Stimulated activated CD8-positive, alpha-beta memory T cell treated with anti-CD3 and anti-CD28 coated beads, Interleukin-12 subunit alpha, Interleukin-12 subunit beta, amount 100 ng/mL, for 4 hours (primary cell): ENCODE measurements at places on chromosomes 11 and 22.

- no peak for DNase-seq
Observed at GRCh38 chr11:44358713-44359112, 48.8 kb upstream of the ALX4 start.

GRCh38 chr11:75383246-75383645, 16.1 kb upstream of the RPS3 start:
- DNase-seq = peak; percentile 19

- DNase-seq = no peak
Observed at GRCh38 chr11:109247071-109247470, 174.9 kb upstream of the C11orf87 start.

DNA sequence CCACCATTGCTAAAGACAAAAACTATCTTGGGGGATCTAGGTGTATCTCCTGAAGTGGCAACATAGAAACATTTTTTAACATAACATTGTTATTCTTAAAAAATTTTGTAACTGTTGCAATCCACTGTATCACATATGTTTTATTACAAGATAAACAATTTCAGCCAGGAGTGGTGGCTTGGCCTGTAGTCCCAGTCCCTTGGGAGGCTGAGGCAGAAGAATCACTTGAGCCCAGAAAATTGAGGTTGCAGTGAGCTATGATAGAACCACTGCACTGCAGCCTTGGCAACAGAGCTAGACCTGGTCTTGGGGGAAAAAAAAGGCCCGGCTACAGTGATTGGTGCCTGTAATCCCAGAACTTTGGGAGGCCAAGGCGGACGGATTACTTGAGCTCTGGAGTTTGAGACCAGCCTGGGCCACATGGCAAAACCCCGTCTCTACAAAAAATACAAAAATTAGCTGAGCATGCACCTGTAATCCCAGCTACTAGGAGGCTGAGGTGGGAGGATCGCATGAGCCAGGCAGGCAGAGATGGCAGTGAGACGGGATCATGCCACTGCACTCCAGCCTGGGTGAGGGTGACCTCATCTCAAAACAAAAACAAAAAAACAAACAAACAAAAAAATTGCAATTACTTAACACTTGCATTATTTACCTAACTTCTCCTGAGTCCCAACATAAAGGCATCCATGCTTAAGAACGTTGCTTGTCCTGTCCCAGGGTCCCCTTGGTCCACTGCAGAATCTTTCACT, 1.5 kb upstream of the DEPDC5 start:
- no peak for DNase-seq

- no peak for DNase-seq
Observed at GRCh38 chr22:50261615-50262459, at the start of gene MAPK12. Gene MAPK12, minus strand, starts transcription at chr22:50261683. Its CDS starts 174 bp downstream, at chr22:50261509.

GRCh38 chr22:21681566-21682370, 16.0 kb downstream of the PPIL2 start:
- DNase-seq = no peak

- DNase-seq = no peak
Observed at GRCh38 chr22:29332886-29333496, 17.5 kb upstream of the RASL10A start.

DNA sequence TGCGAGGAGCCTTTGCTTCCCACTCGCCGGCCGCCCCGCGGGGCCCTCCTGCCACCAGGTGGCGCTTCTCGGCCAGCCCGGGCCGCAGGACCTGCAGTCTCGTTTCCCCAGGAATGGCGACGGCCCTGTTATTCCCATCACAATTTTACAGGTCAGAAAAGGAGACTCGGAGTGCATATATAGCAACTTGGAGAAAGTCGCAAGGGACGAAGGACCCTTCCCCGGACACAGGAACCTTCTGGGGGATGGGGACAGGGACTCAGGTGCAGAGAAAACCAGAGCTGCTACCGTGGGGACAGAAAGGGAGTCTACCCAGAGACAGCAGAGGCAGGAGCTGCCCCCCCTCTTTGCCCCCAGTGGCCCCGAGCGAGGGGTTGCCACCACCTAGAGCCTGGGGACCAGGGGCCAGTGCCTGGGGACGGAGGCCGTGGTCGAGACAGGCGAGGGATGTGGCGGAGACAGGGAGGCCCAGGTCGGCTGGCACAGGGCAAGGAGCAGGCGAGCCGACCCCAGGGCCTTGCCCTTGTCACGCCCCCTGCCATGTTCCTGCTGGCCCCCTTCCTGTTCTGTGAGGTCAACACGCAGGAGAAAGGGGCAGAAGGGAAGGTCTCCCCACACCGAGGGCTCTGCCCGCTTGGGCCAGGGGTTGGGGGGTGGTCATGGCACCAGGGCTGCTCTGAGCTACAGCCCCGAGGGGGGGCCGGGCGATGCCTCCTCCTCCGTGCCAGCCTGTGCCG, 3.5 kb upstream of the KRTAP5-6 start:
- peak; percentile 51 for DNase-seq

DNA sequence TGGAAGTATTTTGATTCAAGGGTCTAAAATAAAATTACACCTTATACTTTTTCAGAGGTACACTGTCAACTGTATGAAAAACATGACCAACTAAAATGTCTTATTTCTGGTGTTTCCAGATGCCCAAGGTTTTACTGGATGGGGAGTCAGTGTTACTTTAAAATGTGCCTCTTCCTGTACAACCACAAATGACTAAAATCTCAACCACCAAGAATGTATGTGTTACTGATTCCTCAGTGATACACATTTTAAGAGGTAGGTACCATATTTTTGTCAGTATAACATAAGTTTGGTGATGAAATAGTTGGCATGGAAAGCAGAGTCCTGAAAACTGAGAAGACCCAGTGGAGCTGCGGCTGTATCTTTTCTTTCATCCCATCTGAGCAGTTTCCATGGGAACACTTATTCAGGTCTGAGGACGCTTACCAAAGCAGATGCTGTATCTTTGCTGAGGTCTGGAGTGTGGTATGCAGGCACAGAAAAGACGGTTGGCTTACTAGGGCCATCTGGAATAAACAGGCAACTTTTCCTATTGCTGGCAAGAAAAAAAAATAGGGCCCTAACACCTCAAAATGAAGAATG, 21.2 kb upstream of the TP53AIP1 start:
- no peak for DNase-seq

GRCh38 chr11:8959546-8960166, 4.6 kb downstream of the TMEM9B start:
- no peak for DNase-seq

GRCh38 chr22:39474351-39475111, 17.7 kb downstream of the MGAT3 start:
- DNase-seq = no peak

GRCh38 chr11:59981106-59981770, 17.4 kb downstream of the OOSP4A start:
- DNase-seq = no peak

GRCh38 chr22:22079404-22080148, 97.0 kb upstream of the TOP3B start:
- no peak for DNase-seq

DNA sequence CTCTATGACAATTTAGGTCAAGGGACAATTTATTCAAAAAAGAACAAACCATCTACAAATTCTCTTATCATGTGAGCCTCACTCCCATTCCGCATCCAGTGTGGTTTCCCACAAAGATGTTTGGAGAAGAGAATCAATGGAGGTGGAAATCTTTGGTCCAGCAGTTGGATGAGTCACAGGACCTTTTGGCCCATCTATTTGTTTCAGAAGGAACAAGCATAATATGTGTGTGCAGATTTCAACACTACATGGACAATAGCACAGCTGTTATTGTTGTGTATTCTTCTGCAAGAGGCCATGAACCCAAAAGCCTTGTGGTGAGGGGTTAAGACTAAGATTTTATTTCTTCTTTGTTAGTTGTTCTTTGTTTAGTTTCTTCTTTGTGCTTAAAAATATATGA, 61.6 kb downstream of the OR10A6 start:
- DNase-seq = no peak

GRCh38 chr11:18704045-18704645, 5.6 kb downstream of the TMEM86A start:
- DNase-seq = no peak

DNA sequence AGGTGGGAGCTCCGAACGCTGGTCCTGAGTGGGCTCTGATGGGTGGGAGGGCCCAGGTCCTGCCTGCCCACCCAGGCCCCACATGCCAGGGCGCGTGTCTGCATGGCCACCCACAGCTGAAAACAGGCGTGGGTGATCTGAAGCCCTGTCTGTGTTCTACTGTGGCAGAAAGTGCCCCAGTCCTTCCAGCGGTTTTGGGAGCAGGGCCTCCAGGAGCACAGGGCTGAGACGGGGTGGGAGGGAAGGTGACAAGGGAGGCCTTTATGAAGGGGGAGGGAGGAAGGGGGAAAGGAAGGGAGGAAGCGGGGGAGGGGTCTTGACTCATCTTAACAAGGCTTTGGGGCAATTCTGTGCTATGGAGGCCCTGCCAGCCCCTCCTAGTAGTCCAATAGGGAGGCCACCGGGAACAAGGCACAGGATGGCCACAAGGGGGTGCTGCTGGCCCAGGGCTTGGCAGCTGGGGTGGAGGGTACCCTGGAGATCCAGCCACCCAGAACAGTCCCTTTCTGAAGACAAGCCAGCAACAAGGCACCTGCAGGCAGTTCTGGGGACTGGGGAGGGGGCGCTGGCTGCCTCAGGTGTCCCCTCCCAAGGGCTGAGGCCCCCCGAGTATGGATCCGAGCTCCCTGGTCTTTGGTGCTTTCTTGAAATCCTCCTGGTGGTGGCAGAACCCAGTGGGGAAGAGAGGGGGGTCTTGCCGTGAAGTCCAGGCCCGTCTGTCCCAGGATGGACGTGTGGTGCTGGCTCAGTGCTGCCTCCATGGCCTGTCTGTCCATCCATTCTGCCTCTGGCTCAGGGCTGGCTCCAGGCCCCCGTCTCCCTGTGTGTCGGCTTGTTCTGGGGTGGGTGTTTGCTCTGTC, 6.3 kb upstream of the FADS3 start:
- peak; percentile 55 for DNase-seq

GRCh38 chr11:92829671-92830070, 139.8 kb upstream of the MTNR1B start:
- no peak for DNase-seq

- no peak for DNase-seq
Observed at GRCh38 chr11:78961937-78962701, 387.5 kb upstream of the NARS2 start.

DNA sequence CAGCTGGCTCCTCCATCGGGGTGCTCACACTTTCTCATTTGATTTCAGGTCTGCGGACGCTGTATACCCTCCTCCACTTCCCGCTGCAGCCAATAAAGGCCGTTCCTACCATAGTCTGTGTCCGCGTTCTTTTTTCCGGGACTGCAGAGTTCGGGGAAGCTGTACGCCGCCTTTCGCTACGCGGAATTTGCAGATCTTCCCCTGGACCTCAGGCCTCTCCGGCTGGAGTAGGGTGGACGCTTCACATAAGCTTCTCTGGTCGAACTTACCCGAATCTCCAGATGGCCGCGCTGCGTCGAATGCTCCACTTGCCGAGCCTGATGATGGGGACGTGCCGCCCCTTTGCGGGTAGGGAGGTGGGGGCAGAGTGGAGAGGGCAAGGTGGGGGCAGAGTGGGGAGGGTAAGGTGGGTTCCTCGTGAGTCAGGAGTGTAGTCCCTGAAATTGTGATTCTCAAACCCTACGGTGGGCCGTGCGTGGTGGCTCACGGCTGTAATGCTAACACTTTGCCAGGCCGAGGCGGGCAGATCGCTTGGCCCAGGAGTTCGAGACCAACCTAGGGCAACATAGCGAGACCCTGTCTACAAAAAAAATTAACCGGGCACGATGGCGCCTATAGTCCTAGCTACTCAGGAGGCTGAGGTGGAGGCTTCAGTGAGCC, 617 bp downstream of the CSKMT start:
- DNase-seq = peak; percentile 69

- no peak for DNase-seq
Observed at GRCh38 chr22:46619830-46620501, at the start of gene GRAMD4. Gene GRAMD4, plus strand, starts transcription at chr22:46620386. Its CDS starts 6,414 bp downstream, at chr22:46626800.
